ENCODE measurements at places on chromosomes 7 and 10.

- DNase-seq: no peak
Measured at GRCh38 chr10:32411797-32412498, 34.0 kb upstream of the CCDC7 start.

GRCh38 chr10:123986736-123987135 lies 95.1 kb upstream of the CPXM2 start:
- DNase-seq: no peak

DNA sequence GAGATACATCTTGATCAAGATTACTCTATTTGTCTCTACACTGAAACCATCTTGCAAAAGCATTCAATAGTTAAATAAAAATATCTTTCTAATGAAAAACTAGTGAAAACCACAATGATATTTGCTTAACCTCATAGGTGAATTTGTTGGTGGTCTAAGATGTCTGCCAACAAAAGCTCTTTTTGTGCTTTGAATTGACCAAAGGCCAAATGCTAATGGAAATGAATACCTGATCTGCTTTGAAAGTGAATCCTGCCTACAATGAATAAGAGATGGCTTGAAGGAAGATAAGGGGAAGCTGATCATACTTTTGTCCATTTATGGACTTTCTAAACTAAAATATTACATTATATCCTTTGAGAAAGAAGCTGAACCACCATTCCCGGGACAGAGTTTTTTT lies 228.9 kb upstream of the ETV1 start:
- no peak for DNase-seq

GRCh38 chr10:73788864-73789658 lies 3.7 kb downstream of the ZSWIM8 start:
- no peak for DNase-seq

DNA sequence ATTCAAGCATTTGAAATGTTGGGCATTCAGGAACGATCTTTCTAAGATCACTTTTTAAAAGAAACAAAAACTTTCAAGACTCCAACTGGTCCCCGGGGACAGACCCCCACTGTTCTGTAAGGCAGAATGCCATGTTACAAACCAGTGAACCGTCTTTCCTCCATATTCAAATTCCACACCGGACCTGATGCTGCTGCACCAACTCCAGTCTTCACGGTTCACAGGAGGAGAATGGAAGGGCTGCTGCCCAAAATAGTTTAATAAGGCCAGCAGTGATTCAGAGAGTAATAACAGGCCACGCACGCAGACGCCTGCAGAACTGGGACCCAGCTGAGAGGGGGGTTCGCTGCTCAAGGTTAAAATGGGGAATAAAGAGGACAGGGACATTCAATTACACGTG lies 47.2 kb downstream of the OSBPL3 start:
- no peak for DNase-seq

- DNase-seq: no peak
Measured at GRCh38 chr7:1942941-1943289, 272.8 kb downstream of the ELFN1 start.

DNA sequence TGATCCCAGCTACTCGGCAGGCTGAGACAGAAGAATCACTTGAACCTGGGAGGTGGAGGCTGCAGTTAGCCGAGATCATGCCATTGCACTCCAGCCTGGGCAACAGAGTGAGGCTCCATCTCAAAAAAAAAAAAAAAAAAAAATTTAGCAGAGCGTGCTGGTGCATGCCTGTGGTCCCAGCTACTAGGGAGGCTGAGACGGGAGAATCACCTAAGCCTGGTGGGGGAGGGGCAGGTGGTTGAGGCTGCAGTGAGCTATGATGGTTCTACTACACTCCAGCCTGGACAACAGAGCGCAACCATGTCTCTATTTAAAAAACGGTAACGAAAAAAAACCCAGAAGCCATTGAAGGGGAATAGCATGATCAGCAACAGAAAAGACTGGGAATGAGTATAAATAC lies 89.9 kb downstream of the ARHGAP12 start:
- DNase-seq: no peak

GRCh38 chr10:87579563-87579962 lies 74.9 kb downstream of the MINPP1 start:
- no peak for DNase-seq

DNA sequence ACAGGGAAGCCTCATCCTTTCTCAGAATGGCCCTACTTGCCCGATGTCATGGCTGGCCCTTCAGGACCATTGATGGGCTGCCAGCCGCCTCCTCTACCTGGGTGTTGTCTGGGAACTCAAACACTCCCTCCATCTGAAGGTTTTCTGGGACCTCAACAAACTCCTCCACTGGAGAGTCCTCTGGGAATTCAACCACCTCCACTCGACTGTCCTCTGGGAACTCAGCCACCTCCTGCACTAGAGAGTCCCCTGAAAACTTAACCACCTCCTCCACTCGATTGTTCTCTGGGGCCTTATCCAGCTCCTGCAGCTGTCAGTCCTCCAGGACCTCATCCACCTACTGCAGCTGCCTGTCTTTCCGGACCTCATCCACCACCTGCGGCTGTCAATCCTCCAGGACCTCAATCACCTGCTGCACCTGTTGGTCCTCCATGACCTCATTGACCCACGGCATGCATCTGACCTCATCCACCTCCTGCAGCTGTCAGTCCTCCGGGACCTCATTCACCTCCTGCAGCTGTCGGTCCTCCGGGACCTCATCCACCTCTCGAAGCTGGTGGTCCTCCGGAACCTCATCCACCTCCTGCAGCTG lies 37.1 kb downstream of the MAT1A start:
- no peak for DNase-seq

DNA sequence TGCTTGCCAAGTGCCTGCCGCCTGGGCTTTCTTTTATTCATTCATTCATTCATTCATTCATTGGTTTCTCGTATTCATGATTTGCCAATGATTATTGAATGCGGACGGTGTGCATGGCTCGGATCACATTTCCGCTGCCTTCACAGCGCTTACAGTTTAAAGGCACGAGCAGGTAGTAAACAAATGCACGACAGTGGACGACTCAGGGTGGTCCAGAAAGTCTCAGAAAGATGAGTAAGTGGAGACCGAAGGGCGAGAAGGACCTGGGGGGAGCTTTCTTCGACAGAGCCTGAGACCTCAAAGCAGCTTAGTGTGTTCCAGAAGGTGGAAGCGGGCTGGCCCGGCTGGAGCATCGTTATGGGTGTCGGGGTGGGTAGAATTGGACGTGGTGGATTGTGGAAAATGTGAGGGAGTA lies 506 bp downstream of the MCM10 start:
- DNase-seq: no peak

GRCh38 chr10:79001082-79001885 lies 67.5 kb upstream of the ZMIZ1 start:
- no peak for DNase-seq

DNA sequence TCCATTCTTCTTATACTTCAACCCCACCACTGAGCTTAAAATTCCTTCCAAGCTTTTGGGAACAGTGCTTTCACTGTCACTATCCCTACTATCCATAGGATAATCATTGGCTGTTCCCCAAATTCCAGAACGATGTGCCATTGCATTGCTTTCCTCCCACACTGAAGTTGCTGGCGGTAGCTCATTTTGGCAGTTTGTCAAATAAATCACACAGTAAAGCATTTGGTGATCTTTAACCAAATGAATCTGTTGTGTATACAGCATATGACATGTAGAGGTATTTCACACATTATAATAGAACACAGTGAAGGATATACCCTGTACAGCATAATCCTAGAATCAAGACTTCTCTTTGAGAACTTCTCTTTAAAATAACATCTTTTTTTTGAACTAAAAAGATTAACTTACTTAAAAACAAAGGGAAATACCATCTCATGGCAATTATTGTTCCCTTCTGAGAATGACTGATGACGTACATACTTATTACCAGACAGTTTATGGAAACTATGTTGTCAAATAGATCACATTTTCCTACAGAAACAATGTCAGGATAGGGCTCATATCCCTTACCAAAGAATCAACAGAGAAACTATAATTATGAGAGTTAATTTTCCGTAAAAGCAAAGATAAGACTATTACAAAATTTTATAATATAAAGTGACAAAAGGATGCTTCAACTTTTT lies 93.6 kb downstream of the CTNNA3 start:
- peak; percentile 78 for DNase-seq

- no peak for DNase-seq
Measured at GRCh38 chr10:53395449-53395848, 622.9 kb upstream of the MBL2 start.

DNA sequence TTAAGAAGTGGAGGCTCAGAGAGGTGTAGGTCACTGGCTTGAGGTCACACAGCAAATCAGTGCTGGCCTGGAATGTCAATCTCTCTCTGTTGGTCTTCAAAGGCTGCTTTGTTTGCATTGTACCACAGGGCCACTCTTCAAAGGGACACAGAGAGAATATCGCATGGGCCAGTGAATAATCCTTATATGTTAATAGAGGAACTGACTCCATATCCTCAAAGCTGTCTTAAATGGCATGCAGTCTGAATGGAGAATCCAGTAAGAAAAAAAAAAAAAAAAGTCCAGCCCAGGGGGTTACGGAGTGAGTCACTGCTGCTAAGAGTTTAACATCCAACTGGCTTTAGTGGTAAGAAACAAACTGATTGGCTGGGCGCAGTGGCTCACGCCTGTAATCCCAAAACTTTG lies 54.1 kb downstream of the NRAP start:
- no peak for DNase-seq

GRCh38 chr10:15329437-15329836 lies 41.7 kb downstream of the FAM171A1 start:
- no peak for DNase-seq

DNA sequence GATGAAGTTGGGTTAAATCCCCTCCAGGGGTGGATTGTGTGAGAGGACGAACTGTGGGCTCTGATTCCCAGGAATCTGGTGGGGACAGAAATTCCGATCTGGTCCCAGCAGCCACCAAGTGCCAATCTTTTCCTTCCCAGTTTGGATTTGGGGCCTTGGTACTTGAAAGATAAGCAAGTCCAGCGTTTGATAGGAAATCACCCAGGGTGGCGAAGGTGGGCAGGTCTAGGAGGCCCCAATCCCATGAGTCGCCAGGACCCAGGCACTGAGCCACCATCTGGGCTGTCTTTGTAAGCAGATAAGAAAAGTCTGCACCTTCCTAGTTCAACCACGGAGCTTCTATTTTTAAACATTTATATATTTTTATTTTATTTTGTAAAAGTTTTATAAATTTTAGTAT lies 122.6 kb upstream of the LSM8 start:
- DNase-seq: no peak

GRCh38 chr7:157806711-157807110 lies 469.9 kb downstream of the DNAJB6 start:
- no peak for DNase-seq

GRCh38 chr10:21030091-21030490 lies 133.0 kb upstream of the NEBL start:
- no peak for DNase-seq
